ENCODE measurements at places on chromosomes 1 and 21. TPM values are rescaled to one million over a fixed set of nuclear protein-coding genes. Genes with fewer than 3 reads are reported as not detected.

DNA sequence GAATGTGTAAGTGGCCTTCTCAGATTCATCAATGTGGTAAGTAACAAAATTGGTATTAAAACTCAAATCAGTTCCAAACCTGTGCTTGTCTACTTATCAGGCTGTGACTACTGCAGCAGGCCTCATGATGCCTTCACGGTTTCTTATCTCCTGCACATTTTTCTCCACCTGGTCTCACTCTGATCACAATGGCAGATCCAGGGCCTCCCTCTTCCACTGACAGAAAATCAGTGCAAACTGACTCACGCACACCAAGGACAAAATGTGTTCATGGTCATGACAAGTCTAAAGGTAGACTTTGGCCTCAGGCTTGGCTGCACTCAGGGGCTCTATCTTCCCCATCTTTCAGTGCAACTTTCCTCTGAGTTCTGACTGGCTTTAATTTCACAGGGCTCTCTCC, 56.7 kb upstream of the ATP1A1 start:
- DNase-seq = no peak

TMEM201 gene
- 11.6 TPM for polyA plus RNA-seq

GRCh38 chr1:240608707-240609106, 3.2 kb downstream of the GREM2 start:
- DNase-seq = no peak

GRCh38 chr21:33789697-33790096, 125.9 kb downstream of the ATP5PO start:
- no peak for DNase-seq

GRCh38 chr1:94973309-94973922, 46.5 kb upstream of the CNN3 start:
- DNase-seq = no peak

PKP1 gene
- 0.10 TPM for polyA plus RNA-seq

DNA sequence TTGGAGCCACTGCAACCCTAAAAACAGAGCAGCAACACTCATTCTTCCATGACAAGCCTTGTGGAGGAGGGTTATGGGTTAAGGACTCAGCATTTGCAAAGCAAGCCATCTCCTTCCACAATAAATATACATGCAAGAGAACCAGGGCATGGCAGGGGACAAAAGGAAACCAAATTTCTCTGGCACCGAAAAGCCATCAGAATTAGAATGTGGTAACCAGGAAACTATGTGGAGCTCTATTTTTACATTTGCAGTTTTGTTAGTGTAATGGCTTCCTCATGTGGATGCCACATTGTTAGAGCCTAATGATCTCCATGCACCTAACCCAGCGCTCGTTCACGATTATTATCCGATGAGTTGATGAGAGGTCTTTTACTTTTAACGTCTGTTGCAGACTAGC, 91.7 kb downstream of the NAV1 start:
- DNase-seq = no peak

DNA sequence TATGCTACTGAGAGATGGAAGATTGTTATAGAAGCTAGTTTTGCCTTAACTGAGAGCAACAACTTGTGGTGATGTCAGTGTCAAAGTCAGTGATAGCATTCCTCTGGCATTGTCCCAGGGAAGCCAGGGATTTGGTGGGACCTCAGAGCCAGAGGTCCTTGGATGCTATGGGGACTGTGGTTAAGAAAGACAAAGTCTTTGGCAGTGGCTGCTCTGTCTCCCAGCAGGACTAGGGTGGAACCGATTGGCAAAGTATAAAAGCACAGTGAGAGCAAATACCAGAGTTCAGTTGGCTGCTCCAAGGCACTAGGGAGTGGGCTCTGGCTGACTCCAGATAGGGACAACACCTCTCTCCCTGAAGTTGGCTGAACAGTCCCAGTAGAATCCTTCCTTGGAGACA, 104.8 kb downstream of the GDAP2 start:
- DNase-seq = no peak

ILDR2 gene
- 15.7 TPM for polyA plus RNA-seq

CDC42SE1 gene
- 73.6 TPM for polyA plus RNA-seq

GRCh38 chr1:181060066-181060465, 26.3 kb downstream of the MR1 start:
- no peak for DNase-seq

GRCh38 chr1:178323067-178323466, 173.7 kb downstream of the CLEC20A start:
- DNase-seq = no peak

DNA sequence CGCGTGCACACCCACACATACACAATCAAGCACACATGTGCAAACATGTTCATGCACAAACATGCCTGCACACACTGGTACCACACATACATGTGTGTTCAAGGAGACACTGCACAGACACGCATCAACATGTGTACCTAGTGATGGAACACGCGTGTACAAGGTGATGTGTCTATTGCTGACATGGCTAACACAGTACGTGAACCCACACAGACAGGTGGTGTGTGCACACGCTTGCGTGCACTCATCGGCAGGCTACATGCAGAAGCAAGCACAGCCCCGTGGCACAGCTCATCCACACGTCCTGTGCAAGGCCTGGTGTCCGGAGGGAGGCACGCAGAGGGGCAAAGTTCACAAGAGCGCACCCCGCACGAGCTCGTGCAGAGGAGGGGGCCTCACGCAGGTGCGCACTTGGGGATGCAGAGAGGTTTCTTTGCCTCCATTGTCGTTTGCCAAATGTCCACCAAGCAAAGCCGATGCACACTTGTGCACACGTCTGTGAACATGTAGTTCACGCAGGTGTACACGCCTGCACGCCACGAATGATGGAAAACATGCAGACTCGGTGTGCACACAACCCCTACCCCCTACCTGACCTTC, 969 bp downstream of the ACAP3 start:
- no peak for DNase-seq

- no peak for DNase-seq
These were observed 130.0 kb downstream of the LIPI start for GRCh38 chr21:14080764-14081096.

DNA sequence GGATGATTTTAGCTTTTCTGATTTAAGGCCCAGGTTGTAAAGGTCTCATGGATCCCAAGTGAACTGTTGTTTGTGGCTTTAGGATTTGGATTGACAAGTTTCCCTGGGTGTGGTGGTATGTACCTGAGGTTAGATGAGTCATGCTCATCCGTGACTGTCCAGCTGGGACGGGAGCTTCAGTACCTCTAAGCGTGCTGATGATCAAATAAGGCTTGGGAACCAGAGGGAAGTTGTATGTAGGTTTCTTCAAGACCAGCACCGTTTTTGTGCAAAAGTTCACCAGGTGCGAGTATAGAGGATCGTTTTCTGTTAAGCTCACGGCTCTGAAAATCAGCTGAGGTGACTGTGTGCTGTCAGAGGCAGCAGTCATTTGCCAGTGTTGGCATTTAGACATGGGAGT, 19.8 kb downstream of the PLA2G2E start:
- no peak for DNase-seq

All from right renal cortex interstitium (tissue), 3 donors.